ENCODE measurements at places on chromosomes 12 and 14.

DNA sequence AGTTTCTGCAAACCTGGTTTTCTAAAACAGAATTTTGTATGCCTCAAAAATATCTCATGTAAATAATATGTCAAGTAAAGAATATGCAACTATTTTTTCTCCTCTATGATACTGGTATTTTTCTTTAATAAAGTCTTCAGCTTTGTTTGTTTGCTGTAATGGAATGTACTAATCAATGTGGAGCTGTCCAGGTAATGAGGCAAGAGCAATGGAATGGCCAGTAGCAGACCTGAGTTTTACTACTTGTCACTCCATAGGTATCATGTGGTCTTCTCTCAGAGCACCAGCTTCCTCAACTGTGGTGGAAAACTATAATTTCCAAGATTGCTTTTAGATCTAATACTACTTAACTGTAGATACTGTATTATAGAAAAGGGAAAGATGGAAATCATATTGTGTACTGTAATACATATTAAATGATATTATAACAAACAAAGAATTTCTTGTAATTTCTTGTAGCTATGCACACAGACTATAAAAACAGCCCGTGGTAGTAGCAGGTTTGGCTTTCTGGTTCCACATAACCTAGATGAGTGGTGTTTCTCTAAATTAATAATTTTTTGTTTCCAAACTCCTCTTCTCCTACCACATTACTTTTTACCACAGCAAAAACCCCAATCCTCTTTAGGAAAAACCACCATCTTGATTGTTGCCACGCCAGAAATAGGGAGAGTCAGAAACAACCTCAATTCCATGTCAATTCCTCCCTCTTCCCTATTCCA, 70.6 kb downstream of the KIF21A start:
- DNase-seq = no peak

DNA sequence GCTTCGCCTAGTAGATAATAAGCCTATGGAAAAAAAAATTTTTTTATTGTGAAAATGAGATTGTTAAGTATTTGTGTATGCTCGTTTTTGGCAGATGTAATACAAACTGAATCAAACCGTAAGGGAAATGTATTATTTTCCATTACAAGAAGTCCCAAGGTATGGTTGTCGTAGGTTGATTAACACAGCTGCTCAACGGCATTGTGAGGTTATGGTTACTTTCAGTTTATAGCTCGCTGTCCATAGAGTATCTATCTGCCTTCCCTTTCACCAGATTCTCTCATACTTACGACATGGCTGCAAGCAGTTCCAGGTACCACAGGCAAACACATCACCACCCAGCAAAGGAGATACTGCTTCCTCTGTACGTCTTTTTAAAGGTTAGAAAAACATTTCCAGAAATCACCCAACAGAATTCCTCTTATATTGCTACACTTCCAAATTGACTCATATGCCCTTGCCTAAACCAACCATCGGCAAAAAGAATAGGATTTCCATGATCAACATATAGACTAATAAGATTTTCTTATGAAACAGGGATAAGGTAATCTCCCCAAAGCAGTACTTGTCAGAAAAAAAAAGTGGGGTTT, 338.6 kb downstream of the SYT1 start:
- no peak for DNase-seq

- no peak for DNase-seq
Observed at GRCh38 chr14:71716041-71716772, 216.0 kb upstream of the RGS6 start.

DNA sequence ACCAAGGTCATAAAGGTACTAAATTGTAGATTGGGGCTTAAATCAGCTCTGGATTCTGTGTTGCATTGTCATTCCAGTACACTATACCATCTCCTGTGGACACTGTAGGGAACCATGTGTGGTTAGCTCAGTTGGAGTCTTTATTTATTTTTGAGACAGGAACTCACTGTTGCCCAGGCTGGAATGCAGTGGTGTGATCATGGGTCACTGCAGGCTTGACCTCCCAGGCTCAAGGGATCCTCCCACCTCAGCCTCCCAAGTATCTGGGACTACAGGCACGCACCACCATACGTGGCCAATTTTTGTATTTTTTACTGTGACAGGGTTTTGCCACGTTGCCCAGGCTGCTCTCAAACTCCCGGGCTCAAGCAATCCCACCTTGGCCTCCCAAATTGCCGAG, 6.7 kb downstream of the PAPOLA start:
- DNase-seq = no peak

GRCh38 chr12:23055004-23055403, 430.0 kb downstream of the ETNK1 start:
- DNase-seq = peak; percentile 20

DNA sequence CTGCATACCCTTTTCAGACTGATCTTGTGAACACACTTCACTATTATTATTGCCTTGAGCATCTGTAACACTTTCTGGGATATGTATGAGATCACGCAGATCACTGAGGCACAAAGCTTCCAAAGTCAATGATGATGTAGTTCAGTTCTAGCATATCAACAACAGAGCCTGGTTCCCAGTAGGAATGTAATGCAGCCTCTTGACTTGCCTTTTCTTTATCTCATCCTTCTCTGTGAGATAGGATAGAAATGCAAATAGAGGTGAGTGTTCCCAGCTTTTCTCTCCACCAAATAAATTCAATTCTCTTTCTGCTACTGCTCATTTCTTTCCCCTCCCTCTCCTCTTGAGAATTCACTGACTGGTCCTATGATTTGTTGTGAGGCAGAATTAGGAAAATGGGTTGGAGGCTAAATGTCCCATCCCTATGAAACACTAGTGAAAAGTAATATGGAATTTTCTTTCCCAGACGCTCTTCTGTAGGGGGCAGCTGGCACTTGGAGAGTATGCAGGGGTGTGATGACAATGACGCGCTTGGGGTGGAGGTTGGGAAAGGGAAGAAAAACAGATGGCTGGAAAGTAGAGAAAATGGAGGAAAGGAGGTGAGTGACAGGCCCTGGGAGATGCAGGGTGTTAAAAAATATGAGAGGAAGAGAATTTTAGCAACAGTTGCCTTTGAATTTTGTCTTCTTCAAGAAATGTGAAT, 96.0 kb upstream of the TMTC1 start:
- no peak for DNase-seq

DNA sequence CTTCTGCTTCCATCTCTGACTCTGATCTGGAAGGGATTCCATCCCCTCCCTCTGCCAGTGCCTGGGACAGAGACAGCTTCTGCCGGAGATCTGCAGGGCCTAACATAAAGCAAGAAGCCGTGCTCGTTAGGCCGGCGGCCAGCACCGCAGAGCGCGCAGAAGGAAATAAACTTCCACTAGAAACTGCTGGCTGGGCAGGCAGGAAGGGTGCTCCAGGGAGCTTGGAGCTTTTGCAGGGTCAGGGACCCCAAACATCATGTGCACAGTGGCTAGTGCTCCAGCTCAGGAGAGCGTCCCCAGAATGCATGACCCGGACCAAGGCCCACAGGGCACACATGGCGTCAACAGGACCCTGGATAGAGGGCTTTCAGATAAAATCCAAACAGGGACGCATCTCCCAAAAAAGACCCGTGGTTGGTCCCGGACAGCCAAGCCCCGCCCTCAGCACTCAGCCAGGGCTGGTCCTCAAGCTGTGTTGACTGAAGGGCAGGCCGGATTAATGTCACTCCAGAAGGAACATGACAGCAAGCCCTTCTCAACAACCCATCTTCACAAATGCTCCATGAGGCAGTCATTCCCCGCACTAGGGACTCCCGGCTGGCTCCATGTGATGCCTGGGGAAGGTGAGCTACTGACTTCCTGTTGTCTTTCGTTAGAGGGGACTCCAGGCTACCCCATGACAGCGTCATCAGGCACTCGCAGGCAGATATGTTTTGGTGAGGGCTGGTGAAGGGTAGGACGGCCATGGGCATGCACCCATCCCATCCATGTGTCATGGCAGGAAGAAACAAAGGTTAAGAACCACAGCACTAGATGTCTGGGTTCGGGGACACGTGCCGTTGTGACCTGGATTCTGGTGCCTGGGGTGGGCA, 121.5 kb downstream of the CALM1 start:
- no peak for DNase-seq

- DNase-seq = peak; percentile 48
Observed at GRCh38 chr12:82383930-82384552, 25.7 kb downstream of the METTL25 start.

GRCh38 chr14:59333668-59334067, 131.5 kb downstream of the GPR135 start:
- DNase-seq = peak; percentile 66

DNA sequence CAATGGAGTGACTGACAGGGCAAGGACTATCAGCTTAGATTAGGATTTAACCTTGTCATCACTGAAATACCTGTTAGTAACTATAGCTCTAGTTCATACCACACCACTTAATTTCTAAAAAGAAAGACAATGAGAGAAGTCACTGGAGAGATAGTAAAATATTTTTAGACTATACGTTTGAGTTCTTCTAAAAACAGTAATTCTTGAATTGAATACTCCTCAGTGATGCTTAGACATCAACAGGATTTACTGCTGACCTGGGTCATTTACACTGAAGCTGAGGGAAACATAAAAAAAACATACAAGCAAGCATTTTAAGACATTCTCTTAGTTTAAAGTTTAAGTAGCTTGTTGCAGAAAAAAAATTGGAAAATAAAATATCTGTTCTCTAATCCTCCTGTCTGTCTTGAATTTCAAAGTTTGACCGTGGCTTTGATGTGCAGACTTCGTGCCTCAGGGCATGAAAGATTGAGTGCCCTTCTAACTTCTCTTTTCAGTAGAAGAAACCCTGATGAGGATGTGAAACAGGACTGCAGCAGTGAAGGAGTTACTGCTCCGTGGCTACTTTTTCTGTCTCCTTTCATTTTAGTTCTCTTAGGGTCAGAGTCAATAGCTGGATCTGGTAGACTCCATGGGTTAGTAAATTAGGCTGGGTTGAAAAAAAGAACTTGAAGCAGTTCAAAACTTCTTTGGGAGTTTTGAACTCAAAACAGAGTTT, 172.2 kb downstream of the PTPRO start:
- no peak for DNase-seq

DNA sequence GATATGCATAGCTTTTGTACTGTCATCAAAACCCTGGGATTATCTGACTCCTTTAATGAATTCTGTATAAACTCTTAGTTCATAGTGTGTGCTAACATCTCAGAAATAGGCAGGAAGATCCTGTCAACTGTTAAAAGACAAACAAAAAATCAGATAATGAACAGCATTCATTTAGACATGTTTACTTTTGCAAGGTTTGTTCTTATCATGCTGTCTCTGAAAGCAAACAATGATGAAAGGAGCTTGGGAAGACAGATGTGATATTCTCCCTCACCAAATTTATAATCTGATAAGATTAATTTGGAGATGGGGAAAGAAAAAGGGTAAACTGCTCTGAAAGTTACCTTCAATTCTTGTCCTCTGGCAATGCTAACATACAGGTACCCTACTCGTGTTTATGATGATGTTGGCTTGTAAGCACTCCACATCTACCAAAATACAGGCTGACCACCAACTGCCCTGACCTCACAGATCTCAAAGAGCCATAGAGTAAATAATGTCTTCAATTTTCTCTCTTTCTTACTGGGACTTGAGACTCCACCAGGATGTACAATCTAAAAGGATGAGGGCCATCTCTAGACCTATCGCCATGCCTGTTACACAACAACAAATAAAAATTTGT, 233.8 kb downstream of the SSPN start:
- DNase-seq = no peak

DNA sequence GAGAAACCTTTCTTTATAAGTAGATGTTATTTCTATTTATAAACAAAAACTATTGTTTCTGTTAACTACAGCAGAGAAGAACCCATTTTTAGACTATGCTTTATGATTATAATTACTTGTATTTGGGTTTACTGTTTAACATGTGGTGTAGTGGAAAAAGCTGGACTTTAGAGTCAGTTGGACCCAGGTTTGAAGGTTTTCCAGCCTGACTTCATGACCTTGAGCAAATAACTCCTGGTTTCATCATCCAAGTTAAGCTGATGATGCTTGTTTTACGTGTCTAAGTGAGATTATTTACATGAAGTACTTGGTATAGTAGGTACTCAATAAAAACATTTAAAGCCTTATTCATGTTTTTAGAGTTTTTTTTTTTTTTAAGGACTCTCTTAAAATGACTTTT, 221.8 kb upstream of the ARHGAP5 start:
- DNase-seq = no peak

DNA sequence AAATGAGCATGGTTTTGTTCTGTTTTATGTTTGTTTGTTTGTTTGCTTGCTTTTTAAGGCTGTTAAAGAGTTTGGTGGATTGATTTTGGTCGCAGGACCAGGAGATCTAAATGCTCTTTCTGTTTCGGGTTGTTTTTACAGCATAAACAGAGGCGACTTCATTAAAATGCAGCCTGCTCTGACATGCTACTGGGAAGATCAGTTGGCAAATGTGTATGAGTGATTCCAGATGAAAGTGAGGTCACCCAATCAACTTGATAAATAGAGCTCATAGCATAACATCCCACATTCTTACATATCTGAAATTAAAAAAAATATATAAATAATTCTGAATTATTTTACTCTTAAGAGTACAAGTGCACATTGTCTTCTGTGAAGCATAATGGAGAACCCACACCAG, 947.7 kb downstream of the GALC start:
- no peak for DNase-seq

- peak; percentile 80 for DNase-seq
Observed at GRCh38 chr12:12872139-12872933, 19.0 kb upstream of the GPRC5A start.

DNA sequence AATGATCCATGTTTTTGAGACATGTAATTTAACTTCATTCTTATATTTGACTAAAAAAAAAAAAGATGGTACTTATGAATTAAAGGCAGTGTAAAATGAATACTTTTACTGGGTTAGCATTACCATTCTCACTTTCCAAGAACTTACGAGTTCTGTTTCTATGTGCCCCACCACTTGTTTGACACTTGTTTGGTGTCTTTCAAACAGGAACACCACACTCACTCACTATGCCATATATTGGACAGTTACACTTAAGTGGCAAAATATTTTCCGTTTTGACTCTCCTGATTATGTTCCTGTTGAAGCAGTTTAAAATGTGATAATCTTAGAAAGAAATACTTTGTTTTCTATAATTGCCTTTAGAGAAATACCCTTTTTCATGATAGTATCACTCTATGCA, 56.6 kb upstream of the ATXN7L3B start:
- no peak for DNase-seq

DNA sequence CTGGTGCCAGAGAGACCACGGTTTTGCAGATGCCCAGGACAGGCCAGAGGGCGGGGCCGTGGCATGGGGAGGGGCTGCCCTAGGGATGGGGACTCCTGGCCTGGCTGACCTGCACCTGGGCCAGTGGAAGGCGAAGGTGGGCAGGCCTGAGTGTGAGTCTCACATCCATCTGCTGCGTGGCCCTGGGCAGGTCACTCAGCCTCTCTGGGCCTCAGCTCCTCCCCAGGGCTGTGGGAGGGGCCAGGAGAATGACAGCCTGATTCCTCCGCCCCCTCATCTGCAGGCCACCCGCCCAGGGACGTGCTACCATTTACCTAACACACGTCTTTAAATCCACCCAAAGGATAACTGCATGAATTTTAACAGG, 90.9 kb downstream of the GALNT9 start:
- no peak for DNase-seq

- DNase-seq = no peak
Observed at GRCh38 chr12:50053583-50053982, 3.8 kb upstream of the ASIC1 start.

Measured in kidney glomerular epithelial cell (primary cell).